Hypothalamus (tissue), 51 donors: ENCODE measurements at places on chromosomes 7 and 10.

- DNase-seq = no peak
Measured at GRCh38 chr10:16779384-16779915, 37.8 kb downstream of the RSU1 start.

DNA sequence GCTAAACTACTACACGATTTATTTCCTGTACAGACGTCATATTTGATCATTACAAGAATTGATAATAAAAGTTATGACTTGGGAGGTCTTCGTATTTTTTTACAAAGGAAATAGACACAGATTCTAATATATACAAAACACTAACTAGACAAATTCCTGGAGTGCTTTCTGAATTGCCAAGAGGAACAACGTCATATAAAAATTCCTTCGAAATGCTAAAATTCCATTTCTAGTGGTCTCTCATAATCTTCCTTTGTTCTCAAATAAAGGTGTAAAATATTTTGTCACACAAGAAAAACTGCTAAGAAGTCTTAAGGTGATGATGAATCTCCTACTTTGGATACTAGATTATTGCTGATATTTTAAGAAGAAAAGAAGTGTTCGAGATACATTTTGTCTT lies 85.4 kb downstream of the CDK6 start:
- DNase-seq = no peak

- no peak for DNase-seq
Measured at GRCh38 chr7:74371381-74372341, 82.0 kb upstream of the GTF2IRD1 start.

GRCh38 chr7:87212498-87212897 lies 7.0 kb downstream of the TMEM243 start:
- no peak for DNase-seq

DNA sequence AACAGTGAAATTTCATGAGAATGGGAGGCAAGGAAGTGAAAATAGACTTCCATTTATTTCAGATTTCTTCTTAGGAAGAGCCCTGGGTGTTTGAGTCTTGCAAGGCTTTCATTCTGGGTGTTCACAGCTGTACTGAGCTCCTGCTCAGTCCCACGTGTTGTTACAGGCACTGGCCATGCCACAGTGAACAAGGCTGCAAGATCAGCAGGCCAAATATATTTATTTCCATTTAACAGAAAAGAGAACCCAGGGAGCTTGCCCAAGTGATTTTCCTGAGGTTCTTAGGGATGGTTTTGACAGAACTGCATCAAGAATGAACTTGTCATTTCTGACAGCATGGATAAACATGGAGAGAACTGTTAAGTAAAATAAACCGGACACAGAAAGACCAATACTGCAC lies 54.5 kb upstream of the CD36 start:
- no peak for DNase-seq

DNA sequence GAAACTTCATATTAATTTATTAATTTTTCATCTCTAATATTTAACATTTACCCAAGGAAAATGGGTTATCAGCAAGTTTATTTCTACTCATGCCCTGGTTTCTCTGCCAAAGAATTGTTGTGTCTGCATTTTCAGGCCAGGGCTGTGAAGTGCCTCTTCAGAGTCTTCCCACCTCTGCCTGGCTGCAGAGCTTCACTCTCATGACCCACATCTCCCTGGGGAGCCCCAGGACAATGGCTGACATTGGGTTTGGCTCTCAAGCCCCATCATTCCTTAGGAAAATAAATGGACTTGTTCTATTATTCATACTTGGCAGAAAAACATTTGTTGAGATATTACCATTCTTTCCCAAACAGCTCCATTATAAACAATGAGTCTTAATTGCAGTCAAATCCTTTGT lies 30.3 kb downstream of the CACNA2D1 start:
- DNase-seq = no peak

DNA sequence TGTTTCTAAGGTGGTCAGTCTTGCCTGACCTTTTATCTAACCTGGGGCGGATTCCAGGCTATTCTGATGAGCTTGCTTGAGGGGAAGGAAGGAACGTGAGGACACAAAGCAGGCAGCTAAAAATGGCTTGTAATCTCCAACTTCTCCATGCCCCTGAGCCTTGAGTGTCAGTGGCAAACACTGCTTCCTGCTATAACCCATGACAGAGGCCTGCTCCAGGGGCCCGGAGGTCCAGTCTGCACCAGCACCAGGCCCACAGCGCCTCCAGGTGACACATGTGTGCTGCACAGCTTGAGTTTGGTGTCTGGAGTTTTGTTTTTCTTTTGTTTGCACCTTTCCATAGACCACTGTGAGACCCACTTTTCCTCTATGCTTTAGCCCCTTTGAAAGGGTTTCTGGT lies 207.9 kb downstream of the PAXIP1 start:
- no peak for DNase-seq

- DNase-seq = no peak
Measured at GRCh38 chr7:144763291-144763690, 72.6 kb downstream of the TPK1 start.

DNA sequence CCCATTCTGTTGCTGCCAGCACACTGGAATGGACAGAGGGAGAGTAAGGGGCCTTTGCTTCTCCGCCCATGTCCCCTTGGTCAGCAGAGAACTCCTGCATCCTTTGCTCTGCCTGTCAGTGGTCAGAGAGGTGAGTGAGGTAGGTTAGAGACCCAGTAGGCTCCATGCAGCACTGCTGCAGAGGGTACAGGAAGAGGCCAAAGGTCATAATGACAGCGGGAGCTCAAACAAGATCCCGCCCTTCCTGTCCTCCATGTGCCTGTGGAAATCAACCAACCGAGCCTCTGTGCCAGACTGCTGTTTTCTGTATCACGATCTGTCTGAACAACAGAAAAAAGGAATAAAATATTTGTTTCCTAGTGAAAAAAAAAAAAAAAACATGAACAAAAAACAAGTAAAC lies 81.4 kb downstream of the ZNF33B start:
- DNase-seq = no peak

- no peak for DNase-seq
Measured at GRCh38 chr10:30662814-30663213, 33.3 kb upstream of the LYZL2 start.

- no peak for DNase-seq
Measured at GRCh38 chr10:83953589-83953988, 185.7 kb upstream of the GHITM start.

DNA sequence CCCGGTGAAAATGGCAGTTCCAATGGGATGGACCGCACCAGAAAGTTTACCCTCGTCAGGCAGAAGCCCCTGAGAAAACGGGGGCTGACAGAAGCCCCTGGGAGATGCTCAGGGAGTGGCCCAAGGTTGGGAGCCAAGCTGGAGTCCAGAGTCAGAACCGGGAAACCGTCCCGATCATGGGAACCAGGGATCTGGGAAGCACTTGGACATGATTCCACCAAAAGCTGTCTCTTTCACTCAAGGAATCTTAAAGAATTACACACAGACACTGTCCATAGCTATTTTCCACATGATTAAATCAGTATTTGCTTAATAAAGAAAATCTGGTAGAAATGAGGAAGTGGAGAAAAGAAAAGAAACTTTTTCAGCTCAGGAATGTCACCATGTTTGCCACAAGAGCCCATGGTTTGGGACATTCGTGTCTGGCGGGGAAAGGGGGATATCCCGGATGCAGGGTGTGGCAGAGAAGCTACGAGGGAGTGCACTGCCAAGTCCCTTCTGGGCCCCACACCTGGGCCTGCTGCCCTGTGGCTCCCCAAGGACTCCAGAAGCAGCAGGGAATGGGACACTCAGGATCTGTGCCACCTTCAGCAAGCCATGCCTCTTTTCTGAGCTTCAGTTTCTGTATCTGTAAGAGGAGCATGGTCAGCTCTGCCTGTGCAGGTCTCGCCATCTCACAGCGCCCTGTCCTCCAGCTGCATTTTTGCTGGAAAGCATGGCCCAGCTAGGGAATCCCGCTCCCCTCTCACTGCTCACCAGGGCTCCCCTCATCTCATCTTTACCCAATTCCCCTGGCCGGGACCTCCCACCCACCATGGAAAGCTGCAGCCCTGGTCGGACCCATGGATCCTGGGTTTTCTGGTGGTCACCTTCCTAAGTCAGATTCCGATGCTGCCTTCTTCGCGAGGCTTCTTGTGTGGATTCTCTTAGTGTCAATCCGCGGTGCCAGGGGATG lies 225.1 kb upstream of the GRB10 start:
- DNase-seq = no peak

DNA sequence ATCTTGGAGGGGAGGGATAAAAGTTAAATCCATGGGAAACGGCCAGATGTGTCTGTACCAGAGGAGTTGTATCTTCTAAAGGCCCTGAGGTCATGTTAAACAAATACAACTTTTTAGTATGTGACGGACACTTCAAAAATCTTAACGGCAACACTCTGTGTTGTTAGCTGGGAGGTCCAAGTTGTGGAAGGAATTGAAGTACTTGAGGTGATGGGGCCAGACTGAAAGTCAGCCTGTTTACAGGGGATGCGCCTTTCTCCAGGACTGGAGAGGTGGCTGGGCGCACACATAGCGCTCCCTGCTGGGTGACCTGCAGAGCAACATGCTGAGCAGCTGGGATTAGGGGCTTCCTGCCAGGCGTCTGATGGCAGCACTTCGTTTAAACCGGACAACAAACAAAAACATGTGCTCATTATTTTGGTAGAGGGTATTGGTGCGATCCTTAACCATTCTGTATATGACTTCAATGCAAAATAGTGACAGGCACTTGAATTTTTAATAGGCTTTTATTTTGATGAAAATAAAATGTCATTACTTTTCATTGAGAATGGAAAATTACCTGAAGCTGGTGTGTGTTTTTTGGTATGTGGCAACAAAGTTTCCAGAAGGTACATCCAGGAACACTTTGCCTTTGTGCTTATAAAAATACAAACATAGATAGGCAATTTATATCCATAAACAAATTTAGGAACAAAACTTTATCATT lies 198.2 kb downstream of the MLLT10 start:
- DNase-seq = peak; percentile 8

DNA sequence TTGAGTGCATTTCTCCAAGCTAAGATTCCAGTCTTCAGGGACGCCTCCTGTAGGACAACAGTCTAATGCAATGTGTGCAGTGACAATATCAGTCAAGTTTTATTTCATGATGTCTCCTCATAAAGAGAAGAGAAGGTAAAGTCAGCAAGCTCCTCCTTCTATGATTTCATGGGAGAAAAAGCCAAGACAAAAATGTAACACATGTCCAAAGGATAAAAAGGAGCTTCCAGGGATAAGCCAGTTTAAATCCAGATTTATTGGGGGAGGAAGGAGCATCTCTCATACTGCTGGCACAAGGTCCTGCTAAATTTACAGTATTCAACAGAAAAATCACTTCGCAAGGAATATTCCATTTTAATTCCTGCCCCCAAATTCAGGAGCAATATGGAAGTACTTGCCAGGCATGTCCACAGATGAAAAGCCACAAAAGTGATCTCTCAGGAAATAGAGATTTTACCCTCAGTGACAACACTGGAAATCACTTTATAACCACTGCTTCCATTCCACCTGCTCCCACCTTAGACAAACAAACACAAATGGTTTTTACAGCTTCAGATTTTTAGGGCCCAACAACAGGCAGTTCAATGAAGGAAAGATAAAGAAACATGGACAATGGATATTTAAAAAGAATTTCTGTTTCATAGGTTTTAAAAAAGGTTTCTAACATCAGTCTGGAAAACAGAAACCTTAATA lies 677.5 kb upstream of the C7orf33 start:
- no peak for DNase-seq

- peak; percentile 22 for DNase-seq
Measured at GRCh38 chr7:55593515-55594318, 21.4 kb upstream of the VOPP1 start.

DNA sequence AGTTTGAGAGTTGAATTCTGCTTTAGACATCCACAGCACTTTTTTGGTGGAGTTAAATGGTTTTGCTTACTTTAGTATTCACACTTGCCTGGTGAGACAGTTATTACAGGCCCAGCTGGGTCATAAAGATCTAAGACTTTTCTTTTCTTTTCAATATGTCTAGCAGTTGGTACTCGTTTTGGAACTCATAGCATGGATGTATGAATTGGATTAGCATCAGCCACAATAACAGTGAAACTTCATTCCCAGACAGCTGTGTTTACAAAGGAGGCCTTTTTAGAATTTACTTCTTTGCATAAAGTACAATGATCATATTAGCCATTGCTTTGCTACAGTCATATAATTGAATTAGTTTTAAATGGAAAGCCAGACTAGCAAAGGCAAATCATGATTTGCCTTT lies 168.4 kb upstream of the DKK1 start:
- DNase-seq = no peak

- no peak for DNase-seq
Measured at GRCh38 chr7:2233926-2234325, 1.2 kb upstream of the MAD1L1 start.

DNA sequence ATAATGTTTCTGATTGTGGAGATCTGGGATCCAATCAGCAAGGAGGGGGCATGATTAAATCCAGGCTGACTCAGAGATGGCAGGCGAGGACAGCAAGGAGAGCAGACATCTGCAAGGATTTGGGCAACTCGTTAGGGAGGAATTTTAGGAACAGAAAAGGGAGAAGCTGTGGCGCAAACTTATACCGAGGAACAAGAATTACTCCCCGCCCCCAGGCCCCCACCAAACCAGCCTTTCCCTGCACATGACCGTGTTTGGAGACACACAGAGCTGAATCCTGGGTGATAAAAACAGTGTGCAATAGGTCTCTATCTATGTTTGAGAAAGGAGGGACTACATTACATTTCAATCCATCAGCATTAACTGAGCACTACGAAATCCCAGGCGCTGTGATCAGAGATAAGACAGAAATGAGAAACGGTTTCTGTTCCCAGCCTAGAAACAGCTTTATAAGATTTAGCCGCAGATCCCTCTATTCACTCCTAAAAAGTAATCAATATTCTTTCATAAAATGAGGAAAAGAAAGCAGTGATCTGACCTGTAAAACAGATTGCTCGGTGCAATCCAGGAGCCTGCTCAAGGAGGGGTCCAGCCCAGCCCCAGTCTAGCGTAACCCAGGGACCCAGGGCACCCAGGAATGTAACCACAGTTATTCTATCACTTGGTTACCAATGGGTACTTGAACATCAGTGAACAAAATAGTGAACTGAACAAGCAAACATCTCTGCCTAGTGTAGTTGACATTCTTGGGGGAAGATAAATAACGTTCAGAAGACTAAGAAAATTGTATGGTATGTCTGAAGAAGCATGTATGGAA lies 37.2 kb upstream of the RAPGEF5 start:
- no peak for DNase-seq

DNA sequence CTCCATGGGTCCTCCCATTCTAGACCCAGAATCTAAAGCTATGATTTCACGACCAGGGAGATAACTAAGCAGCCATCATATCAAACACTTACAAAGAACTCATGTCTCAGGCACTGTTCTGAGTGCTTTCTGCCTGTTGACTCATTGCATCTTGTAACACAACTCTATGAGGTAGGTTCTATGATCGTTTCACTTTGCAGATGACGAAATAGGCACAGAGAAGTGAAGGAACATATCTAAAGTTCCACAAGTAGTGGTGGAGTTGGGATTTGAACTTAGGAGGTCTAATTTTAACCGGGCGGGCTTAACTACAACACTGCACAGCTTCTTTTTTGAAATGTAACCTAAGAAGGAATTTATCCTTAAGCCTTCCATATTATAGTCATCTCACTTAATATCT lies 2.9 kb downstream of the RBP4 start:
- no peak for DNase-seq

DNA sequence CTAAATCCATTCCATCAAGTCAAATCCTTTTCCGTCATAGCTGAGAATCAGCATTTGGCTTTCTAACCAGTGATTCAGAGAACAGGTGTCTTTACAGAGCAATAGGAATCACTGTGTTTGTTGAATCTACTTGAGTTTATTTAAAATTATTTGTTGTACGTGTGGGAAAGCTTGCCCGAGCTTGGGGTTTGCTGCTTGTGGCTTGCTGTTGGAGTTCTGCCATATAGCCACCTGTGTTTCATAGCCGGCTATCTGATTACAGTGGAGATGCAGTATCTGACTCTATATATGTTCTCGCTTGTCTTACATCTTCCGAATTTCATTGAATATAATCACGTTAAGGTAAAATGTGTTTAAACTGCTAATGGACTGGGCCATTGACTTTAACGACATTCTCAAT lies 274.3 kb upstream of the MKI67 start:
- no peak for DNase-seq
